ENCODE measurements at places on chromosomes 16 and 17.
A peak's percentile ranks its signal among the peaks of the same experiment; 100 is the strongest.

DNA sequence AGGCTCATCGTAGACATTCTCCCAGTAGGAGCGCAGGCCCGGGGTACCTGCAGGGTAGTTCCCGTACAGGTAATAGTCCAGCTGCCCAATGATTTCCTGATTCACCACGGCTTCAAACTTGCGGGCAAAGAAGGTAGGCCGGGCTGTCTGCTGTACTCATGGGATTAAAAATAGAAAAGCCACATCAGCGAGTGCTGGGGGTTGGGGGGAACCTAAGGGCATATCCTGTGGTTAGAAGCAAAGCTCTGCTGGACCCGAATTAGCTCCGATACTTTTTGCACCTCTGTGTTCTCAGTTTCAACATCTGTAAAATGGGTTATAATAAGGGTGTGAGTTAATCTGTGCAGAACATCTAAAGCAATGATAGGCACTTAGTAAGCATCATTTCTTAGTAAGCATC lies 336.2 kb downstream of the XYLT1 start:
- no peak for DNase-seq

- DNase-seq: no peak
These were observed 80.7 kb downstream of the USP32 start for GRCh38 chr17:60311186-60311585.

GRCh38 chr17:80364091-80364691 lies 50.8 kb upstream of the ENDOV start:
- no peak for DNase-seq

- DNase-seq: no peak
These were observed 16.9 kb downstream of the SRCAP start for GRCh38 chr16:30715750-30716445.

GRCh38 chr16:80976946-80977345 lies 29.7 kb downstream of the CMC2 start:
- no peak for DNase-seq

DNA sequence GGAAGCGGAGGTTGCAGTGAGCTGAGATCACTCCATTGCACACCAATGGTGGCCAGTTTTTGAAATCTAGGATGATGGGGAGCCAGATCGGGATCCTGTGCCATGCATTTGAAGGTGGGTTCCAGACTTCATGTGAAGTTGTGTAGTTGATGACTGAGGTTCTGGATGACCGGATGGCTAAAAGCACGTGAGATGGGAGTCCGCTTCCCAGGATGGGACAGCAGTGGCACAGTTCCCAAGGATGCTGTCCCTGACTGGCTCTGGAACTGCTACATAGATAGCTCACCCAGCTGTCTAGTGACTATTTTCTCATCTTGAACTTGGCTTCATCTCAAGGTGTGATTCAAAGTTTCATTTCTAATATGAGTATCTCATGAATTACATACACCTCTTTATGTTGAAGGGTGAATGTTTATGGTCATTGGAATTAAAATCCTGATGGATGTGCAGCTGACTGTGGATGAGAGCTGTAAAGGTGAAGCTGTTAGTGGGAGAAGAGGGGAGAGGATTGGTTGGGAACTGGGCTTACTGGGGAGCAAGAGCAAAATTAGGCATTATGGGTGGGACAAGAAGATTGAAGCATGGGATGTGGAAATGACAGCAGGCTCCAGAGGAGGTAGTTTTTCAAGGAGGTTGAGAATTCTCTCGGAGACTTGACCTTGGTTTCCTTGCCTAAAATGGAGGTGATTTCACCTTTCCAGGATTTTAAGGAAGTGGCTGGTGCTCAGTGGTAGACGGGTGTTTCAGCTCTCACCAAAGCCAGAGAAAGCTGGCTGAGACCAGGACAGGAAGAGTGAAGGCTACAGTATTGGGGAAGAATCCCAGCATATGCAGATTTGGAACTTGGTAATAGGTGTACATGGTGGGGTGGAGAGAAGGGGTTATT lies 8.2 kb downstream of the TUFM start:
- DNase-seq: no peak

DNA sequence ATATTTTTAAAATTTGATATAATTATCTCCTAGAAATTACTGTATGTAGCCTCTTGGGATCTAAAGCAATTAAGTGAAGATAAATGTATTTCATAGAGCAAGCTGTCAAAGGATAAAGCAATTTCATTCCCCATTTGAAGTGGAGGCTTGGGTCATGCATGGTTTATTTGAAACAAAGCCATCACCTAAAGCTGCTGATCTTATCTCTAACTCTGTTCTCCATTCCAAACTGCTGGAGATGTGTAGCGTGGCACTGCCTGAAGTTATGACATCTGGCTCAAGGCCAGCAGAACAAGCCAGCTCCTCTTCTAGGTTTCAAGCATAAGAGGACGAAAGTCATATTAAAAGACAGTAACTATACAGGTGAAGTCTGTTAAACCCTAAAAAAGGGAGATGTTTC lies 83.9 kb downstream of the HIC1 start:
- DNase-seq: no peak

DNA sequence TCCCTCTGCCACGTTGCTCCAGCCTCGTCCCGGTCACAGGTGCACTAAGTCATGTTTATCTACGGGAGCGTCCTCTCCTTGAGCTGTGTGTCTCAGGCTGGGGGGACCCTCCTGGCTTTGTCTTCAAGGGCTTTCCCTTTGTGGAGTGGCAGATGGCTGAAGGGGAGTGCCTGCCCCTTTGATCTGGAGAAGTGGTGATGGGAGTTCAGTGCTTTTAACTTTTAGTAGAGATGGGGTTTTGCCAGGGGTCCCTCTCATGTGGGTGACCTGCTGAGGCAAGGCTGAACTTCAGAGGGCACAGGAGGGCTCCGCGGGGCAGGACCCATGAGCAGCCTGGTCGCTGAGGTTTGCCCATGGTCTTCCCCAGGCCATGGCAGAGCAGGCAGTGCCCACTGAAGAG lies 73.1 kb upstream of the CDC42EP4 start:
- DNase-seq: no peak

DNA sequence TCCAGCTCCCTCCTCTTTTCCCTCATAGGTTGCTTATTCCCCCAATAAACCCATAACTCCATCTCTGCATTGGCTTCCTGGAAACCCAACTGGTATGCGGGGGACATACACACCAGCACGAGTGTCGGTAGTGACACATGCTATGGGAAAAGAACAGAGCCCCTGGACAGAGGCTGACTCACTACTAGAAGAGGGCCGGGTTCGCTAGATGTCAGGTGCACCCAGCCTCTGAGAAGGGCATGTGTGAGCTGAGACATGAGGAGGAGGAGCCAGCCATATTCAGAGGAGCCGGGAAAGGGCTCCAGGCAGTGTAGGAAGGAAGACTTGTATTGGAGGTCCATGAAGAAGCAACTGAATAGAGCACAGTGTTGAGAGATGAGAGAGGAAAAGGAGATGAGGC lies 241.1 kb downstream of the SOX9 start:
- no peak for DNase-seq

GRCh38 chr16:59566446-59566845 lies 832.3 kb upstream of the GOT2 start:
- DNase-seq: no peak

- DNase-seq: no peak
These were observed 7.2 kb downstream of the RAB11FIP4 start for GRCh38 chr17:31398381-31399311.

DNA sequence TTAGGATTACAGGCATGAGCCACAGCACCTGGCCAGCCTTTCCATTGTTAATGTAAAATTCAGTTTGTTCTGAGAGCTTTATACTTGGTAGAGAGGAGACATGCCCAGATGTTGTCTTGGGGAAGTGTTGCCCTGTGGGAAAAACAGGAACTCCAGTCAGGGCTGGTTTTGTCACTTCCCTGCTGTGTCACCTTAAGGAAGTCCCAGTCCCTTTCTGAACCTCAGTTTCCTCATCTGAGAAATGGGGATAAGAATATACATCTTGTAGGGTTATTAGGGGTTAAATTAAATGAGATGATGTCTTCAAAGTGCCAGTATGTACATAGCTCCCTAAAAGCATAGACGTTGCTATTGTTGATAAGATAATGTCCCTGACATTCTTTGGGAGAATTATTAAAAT lies 25.3 kb downstream of the CLEC16A start:
- DNase-seq: no peak

GRCh38 chr17:45143094-45143670 lies 5.1 kb upstream of the HEXIM1 start:
- no peak for DNase-seq

DNA sequence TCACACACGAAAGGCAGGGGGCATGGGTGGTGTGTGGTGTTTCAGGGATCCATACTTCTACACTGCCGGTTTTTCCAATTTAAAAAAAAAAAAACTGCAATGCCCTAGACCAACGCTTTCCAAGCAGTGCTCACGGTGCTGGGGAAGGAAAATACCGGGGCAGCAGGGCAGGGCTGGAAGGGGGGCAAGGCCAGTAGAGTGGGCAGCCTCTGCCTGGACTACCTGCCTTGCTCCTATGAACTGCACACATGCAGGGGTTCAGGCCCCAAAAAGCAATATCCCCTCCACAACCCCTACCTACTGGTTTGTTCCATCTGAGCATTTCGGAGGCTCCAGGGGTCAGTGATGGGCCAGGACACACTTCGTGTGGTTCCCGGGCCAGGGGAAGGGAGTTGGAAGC lies 29.4 kb downstream of the RPH3AL start:
- DNase-seq: no peak

GRCh38 chr17:7328840-7329373 lies at the start of gene NEURL4:
TSS of gene NEURL4 (minus strand) at chr17:7329335. CDS start at chr17:7329312, 23 bp downstream.
- no peak for DNase-seq

DNA sequence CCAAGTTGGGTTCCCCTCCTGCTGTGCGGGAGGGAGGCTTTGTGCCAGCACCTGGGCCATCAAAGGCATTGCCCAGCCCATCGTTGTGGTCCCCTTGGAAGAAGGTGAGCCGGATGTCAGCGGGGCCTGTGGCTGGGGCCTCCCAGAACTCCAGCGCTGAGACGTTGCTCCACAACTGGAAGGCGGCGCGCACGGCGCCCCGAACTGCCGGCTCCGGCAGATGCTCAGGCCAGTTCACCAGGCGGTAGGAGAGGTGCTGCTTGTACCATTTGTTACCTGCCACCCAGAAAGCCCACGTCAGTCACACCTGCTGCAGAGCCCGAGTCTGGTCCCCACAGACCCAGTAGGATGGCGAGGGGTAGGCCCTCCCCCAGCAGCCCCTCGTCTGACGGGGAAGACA lies 12.4 kb downstream of the C17orf50 start:
- DNase-seq: no peak

DNA sequence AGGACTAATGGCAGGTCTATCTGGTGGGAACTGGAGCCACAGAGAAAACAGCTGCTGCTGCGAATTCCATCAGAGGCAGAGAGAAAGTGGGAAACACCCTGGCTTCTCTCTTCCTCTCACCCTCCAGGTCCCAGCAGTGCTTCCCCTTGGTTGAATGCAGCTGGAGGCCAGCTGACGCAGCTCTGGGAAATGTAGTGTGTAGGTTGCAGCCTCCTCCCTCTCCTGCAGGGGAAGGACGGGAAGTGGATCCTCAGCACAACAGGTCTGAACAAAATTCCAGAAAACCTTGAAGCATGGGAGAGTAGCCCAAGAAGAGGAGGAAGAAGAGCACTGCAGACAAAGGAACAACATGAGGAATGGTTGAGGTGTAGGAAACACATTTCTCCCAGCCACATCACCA lies 67.8 kb upstream of the MMP2 start:
- peak; percentile 8 for DNase-seq

GRCh38 chr16:19883296-19883965 lies 1.2 kb downstream of the GPRC5B start:
- peak; percentile 51 for DNase-seq

GRCh38 chr17:43753493-43754129 lies 5.0 kb downstream of the SOST start:
- no peak for DNase-seq

- peak; percentile 10 for DNase-seq
These were observed 46.3 kb downstream of the CYB5D2 start for GRCh38 chr17:4189280-4189679.

DNA sequence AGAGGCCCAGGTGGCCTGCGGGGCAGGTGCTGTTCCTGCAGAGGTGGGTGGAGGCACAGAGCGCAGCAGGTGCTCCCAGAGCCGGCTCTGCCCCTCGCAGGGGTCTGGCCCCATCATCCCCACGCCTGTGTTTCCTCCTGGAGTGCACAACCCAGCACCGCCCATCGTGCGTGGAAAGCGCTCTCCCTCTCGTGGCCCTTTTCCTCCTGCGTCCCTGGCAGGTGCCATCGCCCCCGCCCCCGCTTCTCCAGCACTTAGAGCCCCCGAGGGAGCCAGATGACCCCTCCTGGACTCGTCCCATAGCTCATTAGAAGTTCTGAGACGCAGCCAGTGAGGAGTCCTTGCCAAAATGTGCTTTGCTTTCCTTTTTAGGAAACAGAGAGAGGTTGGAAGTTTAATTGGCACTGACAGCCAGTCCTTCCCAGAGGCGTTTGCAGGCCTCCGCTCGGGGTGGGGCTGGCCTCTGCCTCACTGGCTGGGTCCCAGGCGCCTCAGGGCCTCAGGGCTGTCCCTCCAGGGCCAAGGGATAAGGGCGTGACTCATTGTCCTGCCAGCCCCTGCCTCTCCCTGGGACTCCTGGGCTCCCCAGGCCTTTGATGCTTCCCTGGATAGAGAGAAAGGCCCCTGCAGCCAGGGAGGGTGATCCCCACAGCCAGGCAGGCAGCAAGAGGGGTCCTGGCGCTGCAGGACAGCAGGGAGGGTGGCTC lies 32.2 kb upstream of the CHMP6 start:
- DNase-seq: no peak

- DNase-seq: no peak
These were observed 19.5 kb downstream of the CD7 start for GRCh38 chr17:82297714-82298537.

DNA sequence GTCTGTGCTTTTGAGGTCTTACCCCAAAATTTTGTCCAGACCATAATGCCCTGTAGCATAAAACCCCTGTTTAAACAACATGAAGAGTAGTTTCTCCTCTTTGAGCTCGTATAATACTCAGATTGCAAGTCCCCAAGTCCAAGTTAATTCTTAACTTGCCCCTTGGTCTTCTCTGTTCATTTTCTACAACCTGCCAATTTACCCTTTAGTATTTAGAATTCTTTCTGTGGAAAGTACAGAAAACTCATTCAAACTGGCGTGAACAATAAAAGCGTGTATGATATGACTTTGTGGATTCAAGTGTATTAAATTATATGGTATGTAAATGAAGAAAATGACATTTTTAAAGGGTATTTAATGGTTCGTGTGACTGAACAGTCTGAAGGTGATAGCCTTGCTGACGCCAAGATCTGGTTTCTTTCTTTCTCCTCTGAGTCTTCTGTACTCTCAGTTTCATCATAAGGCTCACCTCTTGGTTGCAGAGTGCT lies 185.6 kb downstream of the PRKCA start:
- DNase-seq: no peak

- no peak for DNase-seq
These were observed 325.9 kb downstream of the SEC14L1 start for GRCh38 chr17:77466596-77467223.

- DNase-seq: no peak
These were observed 52.0 kb upstream of the CLEC3A start for GRCh38 chr16:77970371-77970770.

- no peak for DNase-seq
These were observed 5.0 kb downstream of the IGFBP4 start for GRCh38 chr17:40448213-40448638.

DNA sequence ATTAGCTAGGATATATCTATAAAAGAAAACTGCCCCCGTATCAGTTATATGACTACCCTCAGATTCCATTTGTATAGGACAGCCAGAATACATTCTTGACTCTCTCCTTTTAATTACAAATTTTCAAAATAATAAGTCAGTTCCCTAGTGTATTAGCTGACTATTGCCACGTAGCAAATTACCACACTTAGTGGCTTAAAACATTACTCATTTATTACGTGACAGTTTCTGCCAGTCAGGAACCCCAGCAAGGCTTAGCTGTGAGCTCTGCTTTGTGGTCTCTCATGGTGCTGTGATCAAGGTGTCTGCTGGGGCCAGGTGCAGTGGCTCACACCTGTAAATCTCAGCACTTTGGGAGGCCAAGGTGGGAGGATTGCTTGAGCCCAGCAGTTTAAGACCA lies 13.9 kb upstream of the SCNN1B start:
- DNase-seq: no peak

Measured in endothelial cell (in vitro differentiated cells).